CD4-positive, alpha-beta memory T cell (primary cell): ENCODE measurements at places on chromosomes 11 and 22.
A peak's percentile ranks its signal among the peaks of the same experiment; 100 is the strongest.

DNA sequence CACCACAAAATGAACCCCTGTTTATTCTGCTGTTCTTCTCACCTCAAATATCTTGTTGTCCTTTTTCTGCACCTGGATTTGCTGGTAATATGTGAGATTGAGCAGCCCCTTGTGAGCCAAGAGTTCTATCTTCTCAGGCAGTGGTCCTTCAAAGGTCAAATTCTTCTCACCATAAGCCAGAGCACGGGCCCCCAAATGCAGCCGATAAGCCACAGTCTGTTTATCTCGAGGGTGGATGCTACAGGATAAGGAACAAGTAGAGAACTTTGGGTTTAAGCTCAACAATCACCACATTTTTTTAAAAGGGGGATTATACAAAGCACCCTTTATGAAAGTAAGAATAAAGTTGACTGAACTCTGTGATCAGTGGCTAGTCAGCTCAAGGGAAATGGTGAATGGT is 15.8 kb downstream of the TBRG1 start:
- DNase-seq, result no peak

DNA sequence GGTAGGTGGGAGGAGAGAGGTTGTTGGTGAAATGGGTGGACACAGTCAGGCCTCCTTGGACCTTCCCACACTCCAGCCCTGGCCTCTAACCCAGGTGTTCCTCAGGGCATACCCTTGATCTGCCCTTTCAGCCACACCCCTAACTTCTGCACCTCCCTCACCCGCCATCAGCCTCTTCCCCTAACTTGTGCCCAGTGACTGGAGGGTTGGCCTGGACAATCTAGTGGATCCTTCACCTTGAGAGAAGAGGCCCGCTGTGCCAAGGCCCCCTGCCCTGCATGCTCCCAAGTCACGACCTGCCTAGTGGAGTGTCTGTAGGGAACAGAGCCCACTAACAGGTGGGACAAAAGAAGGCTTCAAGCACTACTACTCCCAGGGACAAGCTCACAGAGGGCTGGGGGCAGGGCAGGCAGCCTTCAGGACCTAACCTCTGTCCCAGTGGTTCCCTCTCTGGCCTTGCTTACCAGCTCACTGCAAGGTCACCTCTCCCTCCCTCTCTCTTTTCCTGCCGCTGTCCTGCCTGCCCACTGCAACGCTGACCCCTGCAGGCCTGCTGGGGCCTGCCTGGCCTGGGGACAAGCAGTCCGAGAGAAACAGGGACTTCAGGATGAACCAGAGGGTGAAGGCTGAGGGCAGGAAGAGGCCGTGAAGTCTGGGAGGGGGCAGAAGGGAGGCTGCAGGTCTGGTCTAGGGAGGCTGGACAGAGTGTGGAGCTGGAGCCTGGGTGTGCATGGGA is 3.3 kb downstream of the SYT7 start:
- peak; percentile 0 for DNase-seq

- no peak for DNase-seq
Observed at GRCh38 chr22:27879923-27880322, 39.1 kb downstream of the PITPNB start.

DNA sequence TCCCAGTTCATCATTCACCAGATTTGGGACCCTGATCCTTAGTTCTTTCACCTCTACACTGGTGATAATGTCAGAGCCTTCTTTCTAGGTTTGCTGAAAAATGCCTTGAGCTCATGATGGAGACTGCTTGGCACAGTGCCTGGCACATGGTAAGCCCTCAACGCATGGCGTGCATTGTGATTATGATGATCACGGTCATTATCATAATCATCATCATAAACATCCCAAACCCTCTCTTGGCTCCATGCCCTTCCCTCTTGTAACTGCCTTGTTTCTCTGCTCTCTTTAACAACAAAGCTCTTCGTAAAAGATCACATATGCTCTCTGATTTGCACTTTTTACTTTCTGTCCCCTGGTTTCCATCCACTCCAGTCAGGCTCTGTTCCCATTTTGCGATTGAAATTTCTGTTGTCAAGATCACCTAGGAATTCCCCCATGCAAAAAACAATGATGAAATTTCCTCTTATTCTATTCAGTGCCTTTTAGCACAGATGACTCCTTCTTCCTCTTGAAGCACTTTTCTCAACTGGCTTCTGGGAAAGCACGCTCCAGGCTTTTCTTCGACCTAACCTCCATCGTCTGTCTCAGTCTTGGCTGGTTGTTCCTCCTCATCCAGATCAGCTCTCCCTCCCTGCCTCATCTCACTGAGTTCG is 479.1 kb downstream of the OPCML start:
- DNase-seq, result no peak

DNA sequence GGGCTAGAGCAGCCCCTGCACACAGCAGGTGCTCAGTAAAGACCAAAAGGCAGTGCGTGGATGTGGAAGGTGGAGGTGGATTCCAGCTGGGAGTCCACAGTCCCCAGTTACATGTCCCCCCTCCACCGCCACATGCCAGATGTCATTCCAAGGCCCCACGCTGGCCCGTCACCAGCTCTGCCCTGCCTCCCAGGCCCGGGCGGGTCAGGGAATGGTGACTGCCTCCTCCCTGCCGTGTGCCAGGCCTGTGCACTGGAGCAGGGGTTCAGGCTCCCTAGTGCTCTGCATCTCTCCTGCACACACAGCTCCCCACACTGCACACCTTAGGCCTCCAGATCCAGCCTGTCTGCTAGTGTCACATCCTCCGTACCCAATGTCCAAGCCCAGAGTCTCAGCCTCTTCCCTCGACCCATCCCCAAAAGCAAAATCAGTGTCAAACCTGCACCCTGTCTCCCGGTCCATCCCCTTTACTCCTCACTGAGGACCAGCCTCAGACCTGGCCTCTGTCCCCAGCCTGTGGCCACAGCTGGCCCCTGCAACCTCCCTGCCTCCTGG is 40.2 kb upstream of the PRODH start:
- DNase-seq, result no peak

DNA sequence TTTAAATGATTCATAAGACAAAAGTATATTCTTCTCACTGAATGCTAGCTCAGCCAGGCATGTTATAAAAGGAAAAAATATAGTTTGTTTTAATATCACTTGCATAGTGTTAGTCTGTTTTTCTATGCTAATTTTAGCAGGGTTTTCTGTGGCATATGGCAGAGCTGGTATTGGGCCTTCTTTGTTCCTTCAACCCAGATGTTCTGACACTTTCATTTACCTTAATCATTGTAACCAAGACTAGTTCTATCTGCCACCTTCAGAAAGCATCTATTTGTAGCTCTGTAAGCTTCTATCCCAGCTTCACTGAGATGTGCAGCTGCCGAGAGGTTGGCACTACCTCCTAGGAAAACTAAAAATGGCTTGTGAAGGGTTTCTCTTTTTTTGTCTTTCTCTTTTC is 338.7 kb downstream of the GUCY1A2 start:
- DNase-seq, result no peak

DNA sequence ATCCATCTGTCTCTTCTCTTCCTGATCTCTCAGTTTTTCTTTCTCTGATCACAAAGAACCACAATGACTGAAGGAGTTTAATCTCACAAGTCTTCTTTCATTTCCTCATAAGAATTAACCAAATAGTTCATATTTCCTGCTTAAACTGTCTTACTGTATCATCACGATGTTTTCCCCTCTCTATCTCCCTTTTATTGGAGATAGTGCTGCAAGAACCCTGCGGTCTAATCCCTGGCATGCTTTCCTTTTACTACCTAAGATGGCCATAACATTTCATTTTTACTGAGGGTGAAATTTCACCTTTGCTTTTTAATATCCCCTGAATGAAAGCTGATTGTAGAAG is 28.9 kb downstream of the CARD18 start:
- DNase-seq, result no peak

GRCh38 chr11:32963721-32964120 is 52.0 kb upstream of the DEPDC7 start:
- no peak for DNase-seq

GRCh38 chr11:3707176-3707575 is 36.0 kb upstream of the CHRNA10 start:
- no peak for DNase-seq

GRCh38 chr11:22371160-22371559 is 33.0 kb downstream of the SLC17A6 start:
- no peak for DNase-seq

DNA sequence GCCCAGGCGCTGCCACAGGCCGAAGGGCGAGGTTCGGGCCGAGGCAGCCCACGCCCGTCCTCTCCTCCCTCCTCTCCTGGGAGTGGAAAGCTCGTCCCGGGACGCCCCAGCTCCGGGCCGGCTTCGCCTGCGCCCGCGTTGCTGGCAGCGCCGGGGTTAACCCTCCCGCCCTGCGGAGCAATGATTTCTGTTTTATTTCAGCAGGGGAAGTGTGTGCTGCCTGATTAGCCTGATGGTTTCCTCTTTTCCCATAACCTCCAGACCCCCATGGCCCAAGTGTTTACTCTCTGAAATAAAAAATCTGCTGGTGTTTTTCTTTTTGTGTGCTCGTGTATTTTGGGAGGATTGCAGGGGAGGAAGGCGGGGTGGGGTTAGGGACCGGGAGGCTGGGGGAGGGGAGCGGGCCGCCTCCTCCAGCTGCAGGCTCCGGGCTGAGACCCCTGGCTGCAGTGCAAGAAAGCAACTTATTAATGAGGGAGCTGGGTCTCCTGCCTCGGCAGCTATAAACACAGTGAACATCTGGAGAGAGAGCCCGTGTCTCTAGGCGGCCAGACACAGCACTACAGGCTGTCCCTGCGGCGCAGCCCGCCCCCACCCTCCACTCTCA is 38.6 kb downstream of the ETS1 start:
- DNase-seq, result peak; percentile 28

DNA sequence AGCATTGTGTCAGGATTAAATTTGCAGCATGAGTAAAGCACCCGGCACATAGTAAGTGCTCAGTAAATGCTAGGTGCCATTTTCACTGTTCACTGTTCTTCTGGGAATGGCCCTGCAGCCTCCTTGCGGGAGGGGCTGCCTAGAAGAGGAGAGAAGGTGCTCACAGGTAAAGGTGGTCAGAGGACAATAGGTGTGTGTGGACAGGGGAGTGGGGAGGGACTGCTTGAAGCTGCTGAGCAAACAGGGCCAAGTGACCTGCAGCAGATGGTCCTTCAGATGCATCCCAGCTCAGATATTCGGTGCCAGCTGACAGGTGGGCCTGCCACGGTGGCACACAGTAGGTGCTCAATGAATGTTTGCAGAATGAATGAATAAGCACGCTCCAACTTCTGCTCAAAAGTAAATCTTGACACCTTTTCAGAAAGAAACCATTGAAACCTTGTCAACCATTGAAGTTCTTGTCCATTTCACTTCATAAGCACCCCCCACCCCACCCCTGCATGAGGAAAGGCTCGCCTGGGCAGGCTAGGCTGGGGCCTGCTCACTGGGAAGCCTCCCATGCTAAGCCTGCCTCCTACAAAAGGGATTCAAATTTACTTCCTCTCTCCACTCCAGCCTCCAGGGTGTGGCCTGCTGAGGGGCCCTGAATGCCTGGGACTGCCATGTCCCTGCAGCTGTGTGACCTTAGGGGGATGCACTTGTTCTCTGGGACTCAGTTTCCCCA is 1.6 kb downstream of the KIAA0930 start:
- no peak for DNase-seq

GRCh38 chr22:41565403-41566054 is 4.7 kb downstream of the CSDC2 start:
- DNase-seq, result no peak

DNA sequence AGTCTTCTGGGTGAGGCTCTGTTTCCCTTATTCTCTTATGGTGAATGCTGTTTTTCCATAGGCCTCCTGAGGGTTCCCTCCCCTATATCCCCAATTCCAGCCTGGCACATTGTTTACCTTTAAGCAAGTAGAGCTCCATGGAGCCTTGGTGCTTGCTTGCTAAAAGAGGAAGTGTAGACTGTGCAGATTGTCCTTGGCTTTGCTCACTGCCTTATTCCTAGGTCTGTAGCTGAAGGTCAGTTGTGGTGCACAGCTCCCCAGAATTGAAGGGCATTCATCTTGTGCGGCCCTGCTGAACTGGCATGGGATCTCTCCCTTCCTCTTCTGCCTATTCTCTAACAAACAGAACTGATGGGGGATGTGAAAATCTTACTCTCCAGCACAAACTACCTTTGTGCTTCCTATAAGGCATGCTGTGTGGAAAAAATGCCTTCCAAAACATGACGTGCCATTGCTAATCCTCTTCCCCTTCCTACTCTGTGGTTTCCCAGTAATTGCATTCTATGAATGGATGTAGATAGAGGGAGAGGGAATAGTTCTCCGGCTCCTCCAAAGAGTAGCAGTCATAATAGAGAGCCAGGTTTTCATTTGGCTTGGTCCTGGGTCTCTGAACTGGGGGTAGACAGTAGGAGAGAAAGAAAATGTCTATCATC is 34.2 kb upstream of the PLET1 start:
- no peak for DNase-seq

GRCh38 chr11:112997857-112998466 is 36.7 kb downstream of the NCAM1 start:
- no peak for DNase-seq

DNA sequence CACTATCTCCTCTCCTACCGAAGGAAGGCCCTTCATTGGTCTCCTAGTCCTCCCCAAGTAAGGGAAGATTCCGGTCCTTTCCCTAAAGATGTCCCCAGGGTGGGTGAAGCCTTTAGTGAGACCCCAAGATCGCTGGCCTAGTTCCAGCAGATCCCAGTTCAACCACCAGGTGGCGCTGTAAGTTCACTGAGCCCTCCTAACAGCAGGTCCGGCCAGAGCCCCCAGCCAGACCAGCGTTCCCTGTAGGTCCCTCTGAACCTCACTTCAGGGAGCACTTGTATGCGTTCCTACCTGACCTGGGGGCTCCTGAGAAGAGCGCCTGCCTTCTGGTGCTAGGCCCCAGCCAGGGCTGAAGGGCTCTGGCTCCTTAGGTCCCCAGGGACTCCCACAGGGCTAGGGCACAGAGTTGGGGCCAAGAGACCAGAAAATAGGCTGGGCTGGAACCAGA is 38.1 kb downstream of the LMO1 start:
- DNase-seq, result peak; percentile 35

DNA sequence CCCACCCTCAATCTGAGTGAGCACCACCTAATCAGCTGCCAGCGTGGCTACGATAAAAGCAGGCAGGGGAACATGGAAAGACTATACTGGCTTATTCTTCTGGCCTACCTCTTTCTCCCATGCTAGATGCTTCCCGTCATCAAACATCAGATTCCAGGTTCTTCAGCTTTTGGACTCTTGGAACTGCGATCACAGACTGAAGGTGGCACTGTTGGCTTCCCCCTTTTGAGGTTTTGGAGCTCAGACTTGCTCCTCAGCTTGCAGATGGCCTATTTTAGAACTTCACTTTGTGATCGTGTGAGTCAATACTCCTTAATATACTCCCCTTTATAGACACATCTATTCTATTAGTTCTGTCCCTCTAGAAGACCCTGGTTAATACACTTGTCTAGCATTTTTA is 543.7 kb upstream of the RAG2 start:
- no peak for DNase-seq

GRCh38 chr11:79042824-79043223 is 398.0 kb downstream of the TENM4 start:
- no peak for DNase-seq

GRCh38 chr11:6686006-6686405 is 2.9 kb upstream of the MRPL17 start:
- no peak for DNase-seq

- DNase-seq, result no peak
Observed at GRCh38 chr22:28442711-28443525, 236.7 kb downstream of the TTC28 start.
